ENCODE measurements at places on chromosomes 11 and 22. TPM values are rescaled to one million over a fixed set of nuclear protein-coding genes. Genes with fewer than 3 reads are reported as not detected.

The PRRG4 gene
- 0.72 TPM for polyA plus RNA-seq

The SCO2 gene
- 2.3 TPM for polyA plus RNA-seq

The RPS6KB2 gene
- polyA plus RNA-seq = 45.4 TPM

The MN1 gene
- polyA plus RNA-seq = 2.4 TPM

The MMP12 gene
- not detected for polyA plus RNA-seq

The ANO9 gene
- polyA plus RNA-seq = 0.51 TPM

The DMC1 gene
- polyA plus RNA-seq = 6.1 TPM

The SLC22A12 gene
- not detected for polyA plus RNA-seq

The VSIG2 gene
- not detected for polyA plus RNA-seq

The CTSW gene
- polyA plus RNA-seq = not detected

The POU2AF1 gene
- polyA plus RNA-seq = not detected

The NNMT gene
- polyA plus RNA-seq = 295 TPM

The TRPM5 gene
- polyA plus RNA-seq = not detected

The MPPED1 gene
- not detected for polyA plus RNA-seq

The MIOX gene
- not detected for polyA plus RNA-seq

The WBP2NL gene
- polyA plus RNA-seq = 0.08 TPM

The FOLR2 gene
- polyA plus RNA-seq = not detected

The FAM227A gene
- 1.7 TPM for polyA plus RNA-seq

The TPH1 gene
- polyA plus RNA-seq = 0.09 TPM

The OR8B4 gene
- not detected for polyA plus RNA-seq

The TSGA10IP gene
- polyA plus RNA-seq = not detected

The MMP10 gene
- polyA plus RNA-seq = 0.13 TPM

The PRG3 gene
- polyA plus RNA-seq = not detected

DNA sequence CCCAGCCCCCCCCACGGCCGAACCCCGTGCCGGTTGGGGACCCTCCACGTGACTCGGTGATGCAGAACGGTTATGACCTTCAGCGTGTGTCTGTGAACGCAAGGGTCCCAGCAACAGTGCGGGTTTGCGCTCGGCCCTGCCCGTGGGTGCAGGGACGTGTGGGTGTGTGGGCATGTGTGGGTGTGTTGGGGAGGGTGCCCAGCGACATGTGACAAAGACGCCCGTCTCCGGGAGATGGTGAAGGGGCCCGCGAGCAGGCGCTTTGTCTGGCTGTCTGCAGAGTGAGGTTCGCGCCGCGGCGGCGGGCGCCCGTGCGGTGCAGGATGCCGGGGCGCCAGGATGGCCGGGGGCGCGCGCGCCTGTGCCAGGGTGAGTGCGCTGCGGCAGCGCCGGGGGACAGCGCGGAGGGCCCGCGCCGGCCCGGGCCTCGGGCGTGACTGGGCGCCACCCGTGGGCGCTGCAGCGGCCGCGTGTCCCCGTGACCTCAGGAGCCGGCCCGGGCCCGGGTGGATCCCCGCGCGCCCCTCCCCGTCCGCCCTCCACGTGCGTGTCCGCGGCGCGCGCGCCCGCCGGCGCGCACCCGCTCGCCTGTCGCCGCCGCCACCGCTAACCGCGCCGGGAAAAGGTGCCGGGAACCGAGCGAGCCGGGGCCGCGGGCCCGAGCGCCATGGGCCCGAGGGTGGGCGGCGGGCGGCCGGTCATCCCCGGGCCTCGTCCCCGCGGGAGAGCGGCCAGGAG lies at the start of gene LRFN4:
LRFN4 (plus strand) TSS at position 569 of the 738 bp plus-strand sequence. CDS start 681 bp downstream, outside the sequence.
- DNase-seq = peak; percentile 39

- DNase-seq = no peak
Observed at GRCh38 chr11:74721479-74721835, 9.8 kb downstream of the CHRDL2 start.

GRCh38 chr11:33567004-33567403 lies 133.6 kb downstream of the C11orf91 start:
- no peak for DNase-seq

GRCh38 chr11:16895306-16895705 lies 118.9 kb downstream of the PLEKHA7 start:
- DNase-seq = no peak

DNA sequence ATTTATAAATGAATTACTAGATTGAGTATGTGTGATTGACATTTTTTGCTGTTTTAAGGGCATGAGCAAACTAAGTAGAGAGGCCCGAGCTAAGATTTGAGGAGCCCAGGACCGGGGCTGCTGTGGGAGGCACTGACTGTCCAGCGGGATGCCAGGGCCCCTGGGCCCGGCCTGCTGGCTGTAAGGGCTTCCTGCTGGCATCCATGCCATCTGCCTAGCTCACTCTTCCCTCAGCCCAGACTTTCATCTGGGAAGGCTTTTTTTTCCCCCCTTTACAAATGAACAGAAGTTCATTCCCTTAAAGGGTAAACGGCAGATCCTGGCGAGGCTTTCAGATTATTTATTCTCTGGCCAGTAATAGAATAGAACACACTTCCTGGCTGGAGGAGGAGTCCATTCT lies 16.0 kb upstream of the TP53I11 start:
- DNase-seq = no peak

GRCh38 chr22:49632199-49633009 lies 195.3 kb downstream of the BRD1 start:
- peak; percentile 67 for DNase-seq

GRCh38 chr11:114137838-114138237 lies 78.3 kb downstream of the ZBTB16 start:
- no peak for DNase-seq

DNA sequence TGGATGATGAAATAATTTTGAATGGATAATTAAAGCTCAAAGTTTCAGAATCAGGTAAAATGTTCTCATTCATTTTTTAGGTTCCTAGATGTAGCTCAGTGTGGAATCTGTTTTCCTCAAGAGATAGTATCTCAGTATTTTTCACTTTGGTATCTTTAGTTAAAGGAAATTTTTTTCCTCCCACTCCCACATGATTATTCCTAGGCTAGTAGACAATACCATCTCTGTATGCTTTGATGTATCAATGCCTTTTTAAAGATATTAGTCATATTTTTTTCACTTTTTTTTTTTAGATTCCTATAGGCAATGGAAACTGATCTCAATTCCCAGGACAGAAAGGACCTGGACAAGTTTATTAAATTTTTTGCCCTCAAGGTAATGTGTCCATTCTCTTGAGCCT lies 26.6 kb downstream of the ATG13 start:
- no peak for DNase-seq

GRCh38 chr22:24957043-24957442 lies 4.5 kb downstream of the KIAA1671 start:
- no peak for DNase-seq

DNA sequence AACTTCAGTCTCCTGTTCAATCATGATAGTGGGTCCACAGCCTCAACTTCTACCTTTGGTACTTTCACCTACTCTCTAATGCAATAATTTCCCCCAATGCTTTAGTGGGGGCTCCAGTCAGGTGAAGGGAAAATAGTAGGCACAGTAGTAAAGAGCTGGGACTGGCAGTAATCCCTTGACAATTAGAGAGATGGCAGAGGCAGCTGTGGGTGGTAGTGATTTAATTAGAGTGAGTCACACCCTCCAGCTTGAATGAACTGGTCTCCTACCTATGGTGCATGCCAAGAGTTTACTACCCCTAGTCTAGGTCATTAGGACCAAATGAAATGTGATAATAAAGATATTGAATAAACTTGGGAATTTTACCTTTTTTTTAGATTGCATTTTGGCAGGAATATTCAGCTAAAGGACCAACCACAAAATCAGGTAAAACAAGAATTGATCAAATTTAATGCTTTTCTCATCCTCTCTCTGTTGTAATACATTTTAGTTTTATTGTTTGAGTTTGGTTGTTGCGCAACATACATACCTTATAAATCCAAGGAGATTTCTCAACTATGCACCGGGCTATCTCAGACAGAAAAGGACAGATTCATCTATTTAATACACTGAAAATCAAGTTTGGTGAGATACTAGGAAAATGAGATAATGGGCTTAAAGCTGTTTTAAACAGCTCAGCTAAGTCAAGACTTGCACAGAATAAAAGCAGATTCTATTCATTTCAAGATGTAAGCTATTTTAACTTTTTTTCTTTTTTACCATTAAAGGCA lies 9.0 kb downstream of the PRRG4 start:
- DNase-seq = peak; percentile 13

DNA sequence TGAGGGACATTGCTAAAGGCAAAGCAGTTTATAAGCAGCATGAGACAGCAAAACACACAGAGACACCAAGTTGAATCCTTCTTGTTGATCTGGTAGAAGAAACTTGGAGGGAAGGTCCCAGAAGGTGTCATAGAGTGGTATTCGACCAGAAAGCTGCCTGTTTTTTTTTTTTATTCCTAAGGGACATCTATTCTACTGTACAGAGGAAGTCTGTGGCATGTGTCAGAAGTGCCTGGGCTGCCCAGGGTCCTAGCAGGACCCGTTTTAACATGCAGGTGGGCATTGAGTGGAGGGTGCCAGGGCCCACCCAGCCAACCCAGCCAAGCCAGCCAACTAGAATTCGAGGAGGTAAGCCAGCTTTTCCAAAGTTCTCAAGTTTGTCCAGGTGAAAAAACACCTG lies 68.0 kb upstream of the ATXN10 start:
- DNase-seq = no peak

- DNase-seq = no peak
Observed at GRCh38 chr11:35265755-35266454, 126.9 kb downstream of the CD44 start.

- DNase-seq = peak; percentile 47
Observed at GRCh38 chr11:122215244-122215992, 99.4 kb upstream of the BLID start.

DNA sequence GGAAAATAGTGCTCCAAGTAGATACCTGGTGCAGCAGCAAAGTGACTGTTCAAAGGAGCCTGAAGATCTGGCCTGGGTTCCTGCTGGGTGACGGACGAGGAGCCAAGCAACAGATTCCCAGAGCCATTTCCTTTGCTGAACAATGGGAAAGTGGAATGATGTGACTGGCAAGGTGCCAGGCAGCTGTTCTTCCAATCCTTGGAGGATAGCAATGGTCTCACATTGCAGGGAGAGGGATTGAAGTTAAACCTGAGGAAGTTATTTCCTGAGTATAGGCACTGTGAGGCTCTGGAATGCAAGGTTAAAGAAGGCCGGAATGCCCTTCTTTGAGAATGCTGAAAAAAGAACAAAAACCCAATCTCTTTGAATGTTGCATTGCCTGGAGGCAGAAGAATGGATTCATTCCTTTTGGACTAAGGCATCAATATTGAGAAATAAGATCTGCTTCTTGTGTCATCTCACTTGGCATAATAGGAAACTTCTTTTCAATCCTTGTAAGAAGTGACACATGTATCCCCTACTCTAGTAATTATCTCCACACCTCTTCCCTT lies 223.8 kb downstream of the BLID start:
- DNase-seq = no peak

DNA sequence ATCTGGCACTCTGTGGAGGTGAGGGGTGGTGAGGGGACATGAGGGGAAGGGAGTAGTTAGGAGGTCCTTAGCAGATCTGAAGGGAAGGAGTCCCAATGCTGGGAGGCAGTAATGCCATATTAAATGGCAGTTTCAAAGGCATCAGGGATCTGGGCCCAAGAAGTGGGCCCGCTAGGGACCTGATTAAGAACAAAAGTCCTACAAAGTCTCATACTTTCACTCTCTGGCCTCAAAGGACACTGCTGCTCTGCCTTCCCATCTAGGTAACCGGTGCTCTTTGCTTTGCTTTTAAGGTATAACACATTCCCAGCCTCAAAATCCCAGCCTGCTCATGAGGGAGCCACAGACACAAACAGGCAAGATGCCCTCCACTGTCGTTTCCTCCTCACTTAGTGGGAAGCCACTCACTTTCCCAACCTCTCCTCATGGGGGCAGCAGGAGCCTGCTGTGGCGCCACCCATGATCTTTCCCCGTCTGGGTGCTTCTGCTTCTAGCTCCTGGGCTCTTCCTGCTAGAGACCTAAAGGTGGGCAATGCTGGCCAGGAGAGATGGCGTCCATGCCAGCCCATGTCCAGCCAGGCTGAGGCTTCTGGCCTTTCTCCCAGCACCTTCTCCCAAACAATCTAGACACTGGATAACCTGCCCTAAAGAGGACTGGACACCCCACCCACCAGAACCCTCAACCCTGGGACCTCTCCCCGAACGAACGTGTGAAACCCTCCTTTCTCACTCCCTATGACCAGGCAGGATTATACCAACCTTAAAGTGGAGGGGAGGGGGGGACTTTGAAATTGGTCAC lies 68.3 kb downstream of the PLEKHA7 start:
- DNase-seq = peak; percentile 74

DNA sequence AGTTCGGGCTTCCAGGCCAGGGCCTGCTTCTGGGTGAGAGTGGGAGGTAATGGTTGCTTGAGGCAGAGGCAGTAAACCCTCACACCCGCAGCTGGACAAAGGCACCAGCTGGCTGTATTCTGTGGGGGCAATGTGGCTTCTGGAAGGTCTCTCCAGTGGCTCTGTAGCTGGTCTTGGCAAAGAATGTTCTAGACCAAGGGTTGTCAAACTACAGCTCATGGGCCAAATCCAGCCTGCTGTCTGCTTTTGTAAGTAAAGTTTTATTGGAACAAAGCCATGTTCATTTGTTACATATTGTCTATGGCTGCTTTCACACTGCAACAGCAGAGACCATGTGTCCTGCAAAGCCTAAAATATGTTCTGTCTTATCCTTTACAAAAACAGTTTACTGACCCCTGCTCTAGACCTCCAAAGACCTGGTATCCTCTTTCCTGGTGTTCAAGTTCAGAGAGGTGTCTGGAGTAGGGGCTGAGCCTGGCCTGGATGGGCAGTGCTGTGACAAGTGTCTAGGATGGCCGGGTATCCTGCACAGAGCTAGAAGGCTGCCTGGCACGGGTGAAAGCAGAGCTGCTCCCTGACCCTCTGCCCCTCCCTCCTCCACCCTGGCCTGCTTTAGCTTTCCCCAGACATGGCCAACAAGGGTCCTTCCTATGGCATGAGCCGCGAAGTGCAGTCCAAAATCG lies 3.4 kb downstream of the TAGLN start:
- DNase-seq = no peak

- no peak for DNase-seq
Observed at GRCh38 chr22:18064636-18065035, 13.2 kb upstream of the PEX26 start.

GRCh38 chr11:85182441-85183387 lies 444.4 kb downstream of the DLG2 start:
- peak; percentile 57 for DNase-seq

- DNase-seq = no peak
Observed at GRCh38 chr22:19174106-19175025, 4.2 kb downstream of the SLC25A1 start.

DNA sequence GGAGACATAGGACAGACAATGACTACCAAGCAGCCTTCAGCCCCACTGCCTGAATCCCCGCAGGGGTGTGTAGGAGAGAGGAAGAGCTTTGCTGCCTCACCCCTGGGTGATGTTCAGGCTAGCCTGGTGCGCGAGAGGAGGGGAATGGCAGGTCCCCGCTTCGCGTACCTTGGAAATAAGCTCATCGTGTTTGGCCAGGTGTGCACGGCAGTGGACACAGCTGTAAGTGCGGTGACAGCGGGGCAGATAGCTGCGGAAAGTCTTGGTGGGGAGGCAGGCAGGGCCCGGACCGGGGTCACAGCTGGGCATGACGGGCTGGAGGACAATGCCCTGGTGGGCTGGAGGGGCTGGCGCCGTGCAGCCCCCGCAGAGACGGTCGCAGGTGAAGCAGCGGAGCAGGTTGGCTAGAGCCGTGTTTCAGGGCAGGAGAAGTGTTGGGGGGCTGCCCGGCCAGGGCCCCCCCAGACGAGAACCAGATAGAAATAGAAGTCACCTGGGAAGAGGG lies 2.9 kb downstream of the YPEL4 start:
- no peak for DNase-seq

- no peak for DNase-seq
Observed at GRCh38 chr11:123671534-123671933, 17.1 kb upstream of the SCN3B start.

GRCh38 chr11:76049511-76049910 lies 156.8 kb downstream of the WNT11 start:
- DNase-seq = no peak
